Effector CD8-positive, alpha-beta T cell (primary cell): ENCODE measurements at places on chromosomes 1 and 21.

GRCh38 chr1:83554174-83554573, 444.8 kb downstream of the TTLL7 start:
- no peak for DNase-seq

DNA sequence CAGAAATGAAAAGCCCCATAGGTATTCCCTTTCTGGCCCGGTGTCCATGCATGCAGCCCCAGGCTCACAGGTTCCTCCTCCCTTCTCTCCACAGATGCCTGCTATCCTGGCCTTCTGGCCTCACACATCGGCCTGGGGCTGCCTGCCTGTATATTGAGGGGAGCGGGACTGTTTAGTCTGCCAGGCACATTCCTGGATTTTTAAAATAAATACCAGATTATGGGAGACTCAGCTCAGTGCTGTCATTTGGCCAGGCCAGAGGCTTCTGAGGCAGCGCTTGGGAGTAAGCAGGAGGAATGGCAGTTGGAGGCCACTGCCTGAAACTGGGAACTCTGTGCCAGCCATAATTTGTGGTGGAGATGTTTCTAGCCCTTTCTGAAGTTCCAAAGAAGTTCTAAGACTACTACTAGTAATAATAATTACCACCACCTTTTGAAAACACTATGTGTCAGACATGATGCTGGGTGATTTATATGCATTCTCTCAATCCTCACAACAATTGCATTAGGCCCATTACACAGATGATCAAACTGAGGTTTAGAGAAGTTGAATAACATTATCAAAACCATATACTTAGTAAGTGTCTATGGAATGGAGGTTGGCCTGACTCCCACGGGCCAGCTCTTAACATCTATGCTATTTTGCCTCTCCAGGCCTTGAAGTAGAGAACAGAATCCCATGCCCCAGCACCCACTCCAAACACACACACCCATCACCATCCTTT, 107.6 kb downstream of the PLXNA2 start:
- DNase-seq, result no peak

DNA sequence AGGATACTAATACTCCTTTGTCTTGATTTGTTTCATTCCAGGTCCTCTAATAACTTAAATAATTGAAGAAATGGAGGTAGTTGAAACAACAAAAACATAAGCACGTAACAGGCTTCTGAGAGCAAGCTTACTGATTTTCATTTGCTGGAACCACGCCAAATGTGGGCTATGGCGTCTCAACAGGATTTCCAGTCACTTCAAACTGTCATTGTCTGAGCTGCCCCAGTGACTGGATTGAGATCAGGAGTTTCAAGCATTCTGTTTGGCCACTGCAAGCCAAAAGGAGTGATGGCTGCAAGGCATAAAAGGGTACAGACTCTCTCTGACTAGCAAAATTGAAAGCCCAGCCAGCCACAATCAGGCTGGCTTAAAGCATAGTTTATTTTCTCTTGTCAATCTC, 289.9 kb downstream of the DPYD start:
- DNase-seq, result no peak

DNA sequence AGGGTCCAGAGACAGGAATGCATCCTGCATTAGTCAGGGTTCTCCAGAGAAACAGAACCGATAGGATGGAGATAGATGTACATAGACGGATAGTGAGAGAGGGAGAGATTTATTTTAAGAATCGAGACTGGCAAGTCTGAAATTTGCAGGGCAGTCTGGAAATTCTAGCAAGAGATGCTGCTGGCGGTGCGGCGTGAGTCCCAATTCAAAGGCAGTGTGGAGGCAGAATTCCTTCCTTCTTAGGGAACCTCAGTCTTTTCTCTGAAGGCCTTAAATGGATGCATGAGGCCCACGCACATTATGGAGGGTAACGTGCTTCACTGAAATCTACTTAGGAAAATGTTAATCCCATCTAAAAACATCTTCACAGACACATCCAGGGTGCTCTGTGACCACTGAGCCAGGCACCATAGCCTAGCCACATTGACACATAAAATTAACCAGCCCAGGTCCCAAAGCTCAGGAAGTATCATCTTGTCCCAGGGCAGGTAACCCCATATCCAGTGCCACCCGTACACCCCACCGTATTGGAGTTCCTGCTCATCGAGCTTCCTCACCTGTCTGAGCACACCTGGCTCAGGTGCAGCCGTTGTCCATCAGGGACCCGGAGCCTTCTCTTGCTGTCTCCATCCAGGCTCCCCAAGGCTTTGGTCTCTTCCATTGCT, 9.7 kb upstream of the PKNOX1 start:
- DNase-seq, result no peak

DNA sequence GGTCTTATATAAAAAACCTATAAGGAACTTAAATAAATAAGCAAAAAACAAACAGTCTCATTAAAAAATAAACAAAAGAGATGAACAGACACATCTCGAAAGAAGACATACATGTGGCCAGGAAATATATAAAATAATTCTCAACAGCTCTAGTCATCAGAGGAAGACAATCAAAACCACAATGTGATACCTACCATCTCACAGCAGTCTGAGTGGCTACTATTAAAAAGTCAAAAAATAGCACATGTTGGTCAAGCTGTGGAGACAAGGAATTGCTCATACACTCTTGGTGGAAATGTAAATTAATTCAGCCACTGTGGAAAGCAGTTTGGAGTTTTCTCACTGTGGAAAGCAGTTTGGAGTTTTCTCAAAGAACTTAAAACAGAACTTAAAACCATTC, 100.3 kb upstream of the ADAMTS5 start:
- DNase-seq, result no peak

- no peak for DNase-seq
These were observed 241.7 kb upstream of the RAB4A start for GRCh38 chr1:229028987-229029878.

DNA sequence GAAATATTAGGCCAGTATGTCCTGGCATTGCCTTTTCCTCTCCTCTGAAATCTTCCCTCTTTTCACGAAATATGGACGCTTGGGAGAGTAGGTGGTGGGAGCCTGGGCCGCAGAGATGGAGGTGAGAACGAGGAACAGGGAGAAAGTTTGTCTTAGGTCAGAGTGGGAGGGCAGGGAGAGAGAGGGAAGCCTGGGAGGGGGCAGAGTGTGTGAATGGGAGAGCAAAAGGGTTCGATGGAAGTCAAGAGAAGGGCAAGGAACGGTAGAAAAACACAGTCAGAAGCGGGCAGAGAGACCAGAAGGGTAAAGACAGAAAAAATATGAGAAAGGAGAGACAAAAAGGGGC, 1.2 kb downstream of the TRABD2B start:
- DNase-seq, result no peak

- peak; percentile 55 for DNase-seq
These were observed 12.4 kb downstream of the LMNA start for GRCh38 chr1:156126630-156127534.

DNA sequence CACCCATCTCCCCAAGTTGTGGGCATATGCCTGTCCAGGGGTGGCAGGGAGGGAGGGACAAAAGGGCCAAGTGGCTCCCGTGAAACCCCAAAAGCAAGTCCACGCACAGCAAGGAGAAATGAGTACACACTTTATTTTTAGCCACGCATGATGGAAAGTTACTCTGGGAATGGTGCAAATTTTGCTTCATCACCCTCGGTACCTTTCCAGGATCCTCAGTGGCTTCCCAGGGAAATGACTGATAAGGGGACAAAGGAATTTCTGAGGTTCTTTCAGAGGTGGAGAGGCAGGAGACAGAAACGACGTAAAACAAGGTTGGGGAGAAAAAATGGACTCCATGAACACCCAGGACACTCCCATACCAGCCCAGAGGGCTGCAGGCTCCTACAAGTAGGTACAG, 65.8 kb downstream of the SSBP3 start:
- DNase-seq, result no peak

DNA sequence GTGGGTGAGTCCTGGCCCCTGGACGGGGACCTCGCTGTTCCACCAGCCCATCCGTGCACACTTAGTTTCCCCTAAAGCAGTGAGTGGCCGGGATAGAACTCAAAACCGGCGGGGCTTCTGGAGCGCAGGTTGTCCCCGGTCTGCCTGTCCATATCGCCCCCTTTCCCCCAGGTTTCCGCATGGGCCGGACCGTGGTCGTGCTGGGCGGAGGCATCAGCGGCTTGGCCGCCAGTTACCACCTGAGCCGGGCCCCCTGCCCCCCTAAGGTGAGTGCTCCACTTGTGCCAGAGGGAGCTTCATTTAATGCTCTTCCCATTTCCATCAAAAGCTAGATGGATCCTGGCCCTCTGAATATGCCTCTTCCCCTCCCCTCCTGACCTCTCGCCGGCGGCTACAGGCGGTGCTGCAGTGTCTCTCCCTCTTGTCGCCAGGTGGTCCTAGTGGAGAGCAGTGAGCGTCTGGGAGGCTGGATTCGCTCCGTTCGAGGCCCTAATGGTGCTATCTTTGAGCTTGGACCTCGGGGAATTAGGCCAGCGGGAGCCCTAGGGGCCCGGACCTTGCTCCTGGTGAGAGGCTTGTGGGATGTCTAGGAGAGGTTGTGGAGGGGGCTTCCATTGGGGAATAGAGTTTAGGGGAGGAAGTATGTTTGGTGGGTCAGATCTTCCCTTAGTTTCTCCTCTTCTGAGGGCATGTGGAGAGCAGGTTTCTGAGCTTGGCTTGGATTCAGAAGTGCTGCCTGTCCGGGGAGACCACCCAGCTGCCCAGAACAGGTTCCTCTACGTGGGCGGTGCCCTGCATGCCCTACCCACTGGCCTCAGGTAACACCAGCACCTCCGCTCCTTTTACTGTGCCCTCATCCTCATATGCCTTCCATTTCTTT, 683 bp downstream of the PPOX start:
- DNase-seq, result no peak

- DNase-seq, result no peak
These were observed 91.1 kb downstream of the TRIM11 start for GRCh38 chr1:228315484-228315944.

DNA sequence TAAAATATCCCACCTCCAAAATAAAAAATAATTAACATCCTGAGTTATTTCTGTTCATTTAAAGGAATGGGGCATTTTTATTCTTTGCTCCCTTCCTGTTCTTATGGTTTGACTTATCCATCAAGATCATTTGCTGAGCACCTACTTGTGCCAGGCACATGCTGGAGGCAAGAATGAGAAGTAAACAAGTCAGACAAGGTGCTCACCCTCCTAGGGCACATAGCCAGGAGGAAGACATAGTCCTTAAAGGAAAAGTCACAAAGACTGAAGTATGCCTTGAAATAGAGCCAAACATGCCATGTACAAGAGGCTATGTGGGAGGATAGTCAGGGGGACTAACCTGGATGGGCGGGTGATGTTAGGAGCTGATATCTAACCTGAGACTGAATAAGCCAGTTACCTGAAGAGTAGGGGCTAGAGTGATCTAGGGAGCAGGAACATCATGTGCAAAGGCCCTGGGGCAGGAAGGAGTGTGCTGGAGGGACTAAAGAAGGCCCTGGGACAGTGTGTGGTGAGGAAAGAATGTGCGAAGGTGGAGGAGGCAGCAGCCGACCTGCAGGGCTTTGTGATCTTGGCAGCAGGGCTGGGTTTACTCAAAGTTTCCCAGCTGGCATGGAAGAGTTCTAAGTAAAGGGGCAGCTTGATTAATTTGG, 233.5 kb downstream of the MATN1 start:
- DNase-seq, result no peak

- no peak for DNase-seq
These were observed 3.7 kb upstream of the ETV3L start for GRCh38 chr1:157103268-157103667.

- no peak for DNase-seq
These were observed 37.7 kb upstream of the ATG4C start for GRCh38 chr1:62746086-62746808.

- DNase-seq, result no peak
These were observed 15.9 kb upstream of the TMEM125 start for GRCh38 chr1:43253876-43254275.

DNA sequence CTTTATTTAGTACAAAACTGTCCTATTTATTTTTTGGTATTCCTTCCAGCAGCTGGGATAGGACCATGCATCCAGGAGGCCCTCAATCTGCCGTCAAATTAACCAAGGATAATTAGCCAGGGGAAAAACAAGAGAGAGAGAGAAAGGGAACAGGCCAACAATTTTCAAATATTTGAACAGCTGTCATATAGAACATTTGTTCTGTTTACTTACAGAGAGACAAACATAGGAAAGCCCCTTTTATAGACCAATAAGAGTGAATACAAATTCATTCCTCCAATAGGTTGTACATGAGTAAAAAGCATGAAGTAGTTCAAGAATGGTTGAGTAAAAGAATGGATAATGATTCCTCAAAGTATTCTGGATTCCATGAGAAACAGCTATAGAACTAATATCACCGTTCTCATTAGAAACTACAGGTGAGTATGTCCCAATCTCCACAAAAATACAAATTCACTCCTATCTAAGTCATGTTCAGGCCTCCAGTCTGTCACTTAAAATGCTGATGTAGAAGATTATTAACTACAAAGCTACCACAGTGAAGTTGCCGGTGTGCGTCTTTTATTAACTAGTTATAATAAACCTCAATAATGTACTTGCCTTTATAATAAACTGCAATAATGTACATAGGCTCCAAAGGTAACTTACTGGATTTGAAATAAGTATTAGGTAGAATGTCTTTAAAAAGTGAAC, 64.8 kb upstream of the GNG4 start:
- no peak for DNase-seq

GRCh38 chr21:33687634-33688033, 45.3 kb downstream of the ITSN1 start:
- DNase-seq, result no peak

DNA sequence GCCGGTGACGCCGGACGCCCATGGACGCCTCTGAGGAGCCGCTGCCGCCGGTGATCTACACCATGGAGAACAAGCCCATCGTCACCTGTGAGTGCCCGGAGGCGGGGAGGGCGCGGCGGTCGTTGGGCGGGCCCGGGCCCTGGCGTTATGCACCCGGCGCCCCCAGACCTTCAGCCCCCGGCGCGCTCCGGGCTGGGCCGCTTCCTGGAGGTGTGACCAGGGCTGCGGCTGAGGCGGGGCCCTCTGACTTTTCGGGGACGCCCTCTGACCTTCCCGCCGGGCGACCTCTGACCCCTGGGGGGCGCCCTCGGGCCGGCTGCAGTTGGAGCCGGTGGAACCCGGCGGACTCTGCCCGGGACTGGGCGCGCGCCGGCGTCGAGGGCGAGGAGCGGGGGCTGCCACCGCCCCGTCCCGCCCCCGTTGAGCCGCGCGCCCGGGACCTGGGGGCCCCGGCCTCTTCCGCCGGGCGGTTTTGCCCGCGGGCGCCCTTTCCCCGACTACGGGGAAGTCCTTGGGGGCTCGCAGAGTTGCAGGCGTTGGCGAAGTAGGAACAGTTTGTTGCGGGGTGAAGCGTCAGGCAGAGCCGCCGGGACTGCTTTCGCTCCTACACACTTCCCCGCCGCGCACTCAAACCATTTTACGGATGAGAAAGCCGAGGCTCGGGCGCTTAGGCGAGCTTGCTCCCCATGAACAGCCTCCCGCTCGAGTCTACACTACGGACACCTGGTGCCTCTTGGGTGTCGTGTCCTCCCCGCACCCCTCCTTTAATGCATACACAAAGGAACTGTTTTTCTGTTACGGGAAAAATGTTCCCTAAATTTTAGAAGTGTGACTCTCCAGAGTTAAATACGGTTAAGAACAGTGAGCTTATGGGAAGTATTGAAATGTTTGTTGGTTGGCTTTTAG, 618 bp downstream of the TRAPPC10 start:
- DNase-seq, result peak; percentile 65

DNA sequence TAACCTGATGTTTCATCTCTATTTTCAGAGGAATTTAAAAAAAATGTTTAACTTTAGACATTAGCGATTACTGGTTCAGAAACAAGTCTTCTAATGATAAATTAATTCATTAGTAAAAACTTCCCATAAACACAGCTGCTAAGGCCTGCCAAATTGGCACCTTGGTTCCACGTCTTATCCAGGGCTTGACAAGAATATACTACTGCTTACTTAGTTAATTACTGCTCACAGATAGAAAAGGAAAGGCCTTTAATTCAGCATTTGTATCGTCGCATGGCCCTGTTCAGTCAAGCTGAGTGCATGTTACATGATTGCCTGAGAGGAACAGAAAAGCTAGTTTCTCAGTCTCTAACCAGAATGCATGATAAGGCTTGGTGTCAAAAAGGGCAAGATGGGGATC, 84.6 kb downstream of the ADGRL2 start:
- no peak for DNase-seq
